ENCODE measurements at places on chromosomes 3 and 15. TPM values are rescaled to one million over a fixed set of nuclear protein-coding genes. Genes with fewer than 3 reads are reported as not detected.

GRCh38 chr3:38649500-38650247 is at the start of gene SCN5A:
SCN5A (minus strand) TSS chr3:38649687; CDS start chr3:38633307, 16,380 bp downstream.
- peaks cover 8% of the 10 kb centered on the region for H3K4me1 ChIP-seq
- H3K27ac ChIP-seq = no peak within 1 kb of the TSS
- peak within 1 kb of the TSS; percentile 75 for H3K4me3 ChIP-seq
- peaks cover 14% of the 10 kb centered on the region for H3K27me3 ChIP-seq
- peak; percentile 20 for DNase-seq

DNA sequence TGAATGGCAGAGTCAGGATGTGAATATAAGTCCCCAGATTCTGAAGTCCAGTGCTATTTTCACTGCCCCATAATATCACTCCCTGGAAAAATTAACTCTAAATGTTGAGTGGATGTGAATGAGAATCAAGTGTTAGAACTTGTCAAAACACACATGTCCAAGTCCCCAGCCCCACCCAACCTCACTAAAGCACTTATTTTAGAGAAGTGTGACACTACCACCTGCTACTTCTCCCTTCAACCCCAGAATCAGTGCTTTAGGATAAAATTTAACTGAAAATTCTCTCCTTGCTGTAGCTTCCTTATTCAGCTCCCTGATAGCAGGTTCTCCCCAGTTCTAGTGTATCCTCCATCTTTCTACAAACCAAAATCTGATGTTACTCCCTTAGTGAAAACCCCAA is 35.8 kb downstream of the HERC1 start:
- no peaks in the 10 kb centered on the region for H3K27me3 ChIP-seq
- no peak overlapping the region for H3K4me3 ChIP-seq
- H3K4me1 ChIP-seq = peaks cover 74% of the 10 kb centered on the region
- peaks cover 23% of the 10 kb centered on the region for H3K36me3 ChIP-seq
- no peak overlapping the region for H3K27ac ChIP-seq
- no peak for DNase-seq

GRCh38 chr3:49656541-49657112 is 17.5 kb upstream of the APEH start:
- DNase-seq = no peak
- H3K4me3 ChIP-seq = no peak overlapping the region
- no peaks in the 10 kb centered on the region for H3K4me1 ChIP-seq
- H3K36me3 ChIP-seq = no peaks in the 10 kb centered on the region
- no peak overlapping the region for H3K27ac ChIP-seq

DNA sequence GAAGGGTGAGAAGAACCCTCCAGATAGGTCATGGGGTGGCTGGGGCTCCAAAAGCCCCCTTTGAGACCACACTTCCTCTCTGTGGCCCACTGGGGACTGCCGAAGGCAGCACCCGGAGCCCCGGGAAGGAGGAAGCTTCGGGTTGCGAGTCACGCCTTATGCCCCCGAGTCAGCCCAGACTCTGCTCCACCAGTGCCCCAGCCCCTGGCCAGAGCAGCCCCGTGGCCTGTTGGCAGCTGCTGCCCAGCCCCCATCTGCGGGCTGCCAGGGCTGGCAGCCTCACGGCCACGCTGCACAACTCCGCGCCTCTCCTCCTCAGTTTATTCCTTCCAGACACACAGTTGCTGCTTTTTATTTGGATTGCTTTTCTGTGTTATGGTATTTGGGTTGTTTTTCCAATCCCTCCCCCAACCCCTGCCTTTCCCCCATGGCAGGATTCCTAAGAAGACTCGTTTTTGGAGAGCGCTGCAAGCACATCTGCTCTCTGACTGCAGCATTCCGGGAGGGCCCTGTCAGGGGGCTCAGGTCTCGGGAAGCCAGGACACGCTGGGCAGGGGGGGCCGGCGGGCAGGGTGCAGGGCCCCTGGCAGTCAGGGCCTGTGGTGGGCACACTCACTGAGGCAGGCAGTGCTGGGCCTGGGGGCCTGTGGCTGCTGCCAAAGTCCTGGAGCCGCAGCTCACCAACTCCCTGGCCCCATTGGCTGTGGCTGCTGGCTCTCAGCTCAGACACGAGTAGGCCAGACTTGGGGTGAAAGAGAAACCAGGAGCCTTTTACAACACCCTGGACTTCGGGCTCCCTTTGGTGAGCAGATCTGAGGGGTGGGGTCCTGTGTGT is 20.2 kb downstream of the MAGEF1 start:
- H3K4me3 ChIP-seq = no peak overlapping the region
- DNase-seq = no peak
- H3K4me1 ChIP-seq = peaks cover 4% of the 10 kb centered on the region
- H3K27ac ChIP-seq = no peak overlapping the region
- H3K27me3 ChIP-seq = peaks cover 2% of the 10 kb centered on the region
- H3K36me3 ChIP-seq = no peaks in the 10 kb centered on the region

GRCh38 chr3:142355692-142356091 is 92.1 kb downstream of the XRN1 start:
- H3K27me3 ChIP-seq = no peaks in the 10 kb centered on the region
- peaks cover 4% of the 10 kb centered on the region for H3K4me1 ChIP-seq
- no peak overlapping the region for H3K27ac ChIP-seq
- no peak for DNase-seq
- no peak overlapping the region for H3K4me3 ChIP-seq

PODXL2 gene
- 2.6 TPM for polyA plus RNA-seq

CMC1 gene
- 33.1 TPM for polyA plus RNA-seq

C2CD4A gene
- not detected for polyA plus RNA-seq

Data from naive thymus-derived CD8-positive, alpha-beta T cell (primary cell).